ENCODE measurements at places on chromosomes 1 and 21.

- no peak for DNase-seq
These were observed 282.5 kb downstream of the VAV3 start for GRCh38 chr1:107682467-107682866.

DNA sequence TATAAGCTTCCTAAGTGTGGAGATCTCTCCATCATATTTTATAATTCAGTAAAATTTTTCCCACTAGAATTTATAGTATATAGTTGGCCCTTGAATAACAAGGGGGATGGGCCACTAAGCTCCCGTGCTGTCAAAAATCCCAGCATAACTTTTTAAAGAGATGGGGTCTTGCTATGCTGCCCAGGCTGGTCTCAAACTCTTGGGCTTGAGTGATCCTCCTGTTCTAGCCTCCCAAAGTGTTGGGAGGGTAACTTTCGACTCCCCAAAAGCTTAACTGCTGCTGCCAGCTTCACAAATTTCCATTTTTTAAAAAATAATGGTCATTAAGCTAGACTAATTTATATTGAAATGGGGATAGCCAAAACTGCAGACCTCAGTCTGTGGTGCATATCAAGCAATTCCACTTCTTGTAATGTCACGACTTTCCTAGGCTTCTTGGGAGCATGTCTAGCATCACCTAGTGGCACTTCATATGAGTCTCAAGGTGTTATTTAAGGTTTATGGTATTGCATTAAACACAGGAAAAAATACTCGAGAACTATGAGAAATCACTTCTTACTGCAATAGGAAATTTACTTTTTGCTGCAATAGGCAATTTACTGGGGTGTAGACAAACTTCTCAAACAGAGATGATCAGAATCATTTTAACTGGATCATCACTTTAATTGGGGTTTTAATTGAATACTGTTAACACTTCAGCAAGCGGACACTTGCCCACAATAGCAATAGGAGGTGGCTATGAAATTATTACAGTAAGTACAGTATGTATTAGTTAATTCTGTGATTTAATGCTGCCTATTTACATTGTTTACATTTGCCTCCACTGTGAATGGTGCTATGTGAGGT is 19.3 kb upstream of the ACTA1 start:
- peak; percentile 64 for DNase-seq

DNA sequence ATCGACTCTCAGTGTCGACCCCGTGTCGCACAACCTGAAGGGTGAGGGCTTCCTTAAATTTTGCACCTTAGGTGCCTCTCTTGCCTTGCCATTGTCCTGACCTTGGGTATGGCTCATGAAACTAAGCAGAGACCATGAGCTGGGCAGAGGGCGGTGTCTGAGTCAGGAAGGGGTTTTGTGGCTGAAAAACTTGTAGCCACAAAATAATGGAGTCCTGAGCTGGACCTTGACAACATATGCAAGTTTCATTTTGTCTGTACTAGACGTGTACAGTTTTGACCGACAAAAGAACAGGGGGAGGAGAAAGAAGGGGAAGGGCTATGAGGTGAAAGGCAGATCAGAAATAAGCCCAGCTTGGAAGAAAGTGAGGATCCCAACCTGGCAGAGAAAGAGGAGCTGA is 8.3 kb upstream of the RUNX1 start:
- DNase-seq = no peak

- DNase-seq = no peak
These were observed 8.0 kb downstream of the TNFRSF14 start for GRCh38 chr1:2564006-2564814.

- no peak for DNase-seq
These were observed 22.5 kb downstream of the MAP3K7CL start for GRCh38 chr21:29152916-29153315.

DNA sequence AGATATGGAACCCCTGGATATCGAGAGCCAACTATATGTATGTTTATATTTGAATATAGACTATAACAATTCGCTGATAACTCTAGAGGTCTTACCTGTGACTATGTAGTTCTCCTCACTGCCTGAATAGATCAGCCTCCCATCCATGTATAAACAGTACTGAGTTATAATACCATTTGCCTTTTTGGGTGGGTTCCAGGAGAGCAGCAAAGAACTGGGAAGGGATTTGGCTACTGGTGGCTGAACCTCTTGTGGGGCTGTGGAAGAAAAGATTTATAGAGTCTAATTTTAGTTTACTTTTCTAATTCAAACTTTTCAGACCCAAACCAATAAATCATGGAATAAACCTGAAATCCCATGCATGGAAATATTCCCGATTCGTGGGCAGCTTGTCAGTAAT is 376.9 kb downstream of the USH2A start:
- no peak for DNase-seq

GRCh38 chr1:36977731-36978406 is 56.4 kb downstream of the GRIK3 start:
- DNase-seq = no peak

GRCh38 chr1:91745640-91746373 is 140.1 kb downstream of the TGFBR3 start:
- DNase-seq = no peak

GRCh38 chr1:239817801-239818200 is 273.9 kb upstream of the FMN2 start:
- DNase-seq = no peak

- DNase-seq = no peak
These were observed 115.1 kb downstream of the OSBPL9 start for GRCh38 chr1:51731998-51732397.

DNA sequence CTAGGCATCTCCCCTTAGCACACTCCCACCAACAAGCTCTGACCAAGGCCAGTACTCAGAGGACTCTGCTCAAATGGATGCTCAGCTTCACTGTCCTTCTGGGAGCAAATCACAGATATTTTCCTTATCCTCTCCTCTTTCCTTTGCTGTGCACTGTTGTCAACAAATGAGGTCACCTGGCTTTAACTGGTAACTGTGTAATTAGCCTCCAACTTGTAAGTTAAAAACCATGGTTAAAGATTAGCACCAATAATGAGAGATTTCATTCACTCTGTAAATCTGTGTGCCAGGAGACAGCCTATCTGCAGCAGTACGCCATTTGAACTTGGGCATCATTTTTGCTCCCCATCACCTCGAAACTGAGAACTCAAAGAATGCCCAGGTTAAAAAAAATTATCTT is 149.5 kb downstream of the GABPA start:
- no peak for DNase-seq

DNA sequence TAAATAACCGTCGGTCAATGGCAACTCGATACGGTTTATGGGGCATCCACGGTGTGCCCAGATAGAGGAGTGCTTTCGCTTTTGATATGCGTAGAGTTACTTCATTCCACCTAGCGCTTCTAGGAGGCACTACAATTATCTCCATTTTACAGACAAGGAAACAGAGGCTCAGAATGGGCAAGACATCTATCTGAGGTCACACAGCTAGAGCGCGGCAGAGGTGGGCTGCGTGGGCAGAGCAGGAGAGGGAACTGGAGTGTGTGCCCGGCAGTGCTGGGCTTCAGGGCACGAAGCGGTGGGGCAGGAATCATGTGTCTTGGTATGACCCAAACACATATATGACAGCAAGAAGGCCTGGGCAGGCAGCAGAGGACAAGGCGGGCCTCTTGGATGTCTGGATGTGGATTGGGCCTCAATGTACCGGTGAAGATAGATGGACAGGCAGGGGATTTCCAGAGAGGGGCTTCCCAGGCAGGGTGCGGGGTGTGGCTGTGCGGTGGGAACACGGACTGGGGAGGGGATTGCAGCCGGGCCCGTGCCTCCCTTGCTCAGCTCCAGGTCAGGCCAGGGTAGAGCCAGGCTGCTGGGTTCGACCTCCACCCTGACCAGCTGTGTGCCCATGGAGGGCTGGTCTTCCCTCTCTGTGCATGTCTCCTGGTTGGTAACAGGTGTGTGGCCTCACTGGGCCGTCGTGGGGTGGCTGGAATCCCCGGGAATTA is 21.2 kb downstream of the TP73 start:
- no peak for DNase-seq

- DNase-seq = no peak
These were observed 82.3 kb downstream of the CLIC4 start for GRCh38 chr1:24827379-24828135.

- no peak for DNase-seq
These were observed 38.8 kb downstream of the HMGB4 start for GRCh38 chr1:33902486-33903209.

DNA sequence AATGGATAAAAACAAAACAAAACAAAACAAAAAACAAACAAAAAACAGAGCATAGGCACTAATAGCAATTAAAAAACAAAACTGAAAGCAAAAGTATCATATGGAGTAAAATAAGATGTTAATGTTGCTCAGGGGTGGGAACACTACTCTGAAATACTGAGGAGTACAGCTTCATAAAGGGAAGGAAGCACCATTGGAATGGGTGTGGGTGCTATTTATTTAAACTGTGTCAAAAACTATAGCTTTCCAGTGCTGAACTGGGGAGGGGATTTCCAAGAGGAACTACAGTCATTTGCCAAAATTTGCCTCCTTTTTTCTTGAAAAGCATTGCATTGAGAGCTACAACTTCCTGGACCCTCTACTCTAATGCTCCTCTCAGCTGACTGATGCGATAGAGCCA is 40.0 kb downstream of the SPTA1 start:
- DNase-seq = no peak

DNA sequence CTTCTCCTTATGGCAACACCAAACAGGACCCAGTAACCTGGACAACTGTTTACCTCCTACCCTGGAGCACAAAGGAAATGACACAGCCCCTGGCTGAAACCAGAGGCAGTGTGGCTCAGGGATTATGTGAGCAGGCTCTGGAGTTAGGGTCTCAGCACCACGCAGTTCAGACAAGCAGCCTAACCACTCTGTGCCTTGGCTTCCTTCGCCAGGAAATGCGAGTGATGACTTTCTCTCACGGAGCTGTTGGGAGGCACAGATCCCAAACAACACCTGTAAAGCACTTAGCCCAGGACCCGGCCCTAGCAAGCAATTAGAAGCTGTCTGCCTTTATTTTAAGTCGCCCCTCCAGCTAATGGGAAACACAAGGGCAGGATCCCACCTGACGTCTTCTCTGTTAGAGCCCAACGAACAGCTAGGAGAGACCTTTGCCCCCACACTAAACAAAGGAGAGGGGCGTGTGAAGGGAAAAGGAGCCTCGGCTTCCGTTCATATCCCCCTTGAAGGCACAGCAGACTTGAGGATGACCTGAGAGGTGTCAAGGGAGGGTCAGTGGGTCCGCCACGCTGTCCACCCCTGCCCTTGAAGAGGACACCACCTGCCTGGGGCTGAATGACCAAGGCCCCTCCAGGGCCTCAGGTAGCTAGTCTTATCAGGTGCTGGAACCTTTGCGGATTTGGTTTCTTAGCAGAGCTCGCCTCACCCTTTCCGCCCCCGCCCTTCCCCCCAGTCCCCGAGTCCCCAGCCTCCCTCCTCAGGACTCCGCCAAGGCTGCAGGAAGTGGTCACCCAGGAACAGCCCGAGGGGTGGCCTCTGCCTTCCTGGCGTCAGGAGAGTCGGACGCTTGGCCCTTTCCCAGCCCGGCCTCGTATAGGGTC is 860 bp downstream of the TMEM63A start:
- DNase-seq = no peak

GRCh38 chr21:35436899-35437298 is 387.8 kb upstream of the RUNX1 start:
- no peak for DNase-seq

GRCh38 chr21:38853421-38853919 is 47.7 kb downstream of the ETS2 start:
- no peak for DNase-seq

- no peak for DNase-seq
These were observed 19.7 kb upstream of the IFNLR1 start for GRCh38 chr1:24206516-24207394.

DNA sequence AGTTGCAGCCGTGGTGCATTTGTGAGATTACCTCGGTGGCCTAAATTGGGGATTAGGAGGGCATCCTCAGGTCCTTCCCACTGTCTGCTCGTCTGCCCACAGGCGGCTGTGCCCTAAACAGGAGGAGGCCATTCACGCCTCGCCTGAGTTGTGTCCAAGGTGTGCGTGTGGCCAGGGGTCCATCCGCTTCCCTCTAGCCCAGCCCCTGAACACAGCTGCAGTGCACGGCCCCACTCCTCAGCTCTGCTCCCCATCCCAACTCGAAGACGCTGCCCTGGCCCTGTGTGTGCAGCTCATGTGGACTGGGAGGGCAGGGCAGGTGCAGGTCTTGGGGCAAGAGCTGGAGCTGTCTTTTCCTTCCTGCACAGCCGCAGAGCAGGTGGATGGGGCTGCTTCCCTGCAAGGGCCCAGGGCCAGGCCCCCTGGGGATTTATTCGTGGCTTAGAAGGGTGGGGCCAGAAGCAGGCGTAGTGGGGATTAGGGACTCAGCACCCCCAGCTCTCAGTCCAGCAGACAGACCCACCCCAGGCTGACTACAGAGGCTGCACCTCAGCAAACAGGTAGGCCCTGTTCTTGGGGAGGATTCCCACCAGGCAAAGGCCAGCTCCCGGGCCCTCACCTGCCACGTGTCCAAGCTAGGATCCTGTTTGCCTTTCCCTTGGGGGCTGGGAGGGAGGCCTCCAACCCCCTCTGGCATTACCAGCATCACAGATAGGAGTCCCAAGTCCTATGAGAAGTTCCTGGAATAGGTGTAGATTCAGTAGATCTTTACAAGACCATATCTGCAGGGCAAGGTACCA is 4.3 kb downstream of the GUK1 start:
- no peak for DNase-seq

GRCh38 chr1:44031252-44032169 is at the start of gene SLC6A9:
TSS of gene SLC6A9 (minus strand) at chr1:44031462. CDS start at chr1:44024277, 7,185 bp downstream.
- peak; percentile 70 for DNase-seq

Data from NCI-H1417 (cell line).